H54 (cell line): ENCODE measurements at places on chromosomes 12 and 14.

DNA sequence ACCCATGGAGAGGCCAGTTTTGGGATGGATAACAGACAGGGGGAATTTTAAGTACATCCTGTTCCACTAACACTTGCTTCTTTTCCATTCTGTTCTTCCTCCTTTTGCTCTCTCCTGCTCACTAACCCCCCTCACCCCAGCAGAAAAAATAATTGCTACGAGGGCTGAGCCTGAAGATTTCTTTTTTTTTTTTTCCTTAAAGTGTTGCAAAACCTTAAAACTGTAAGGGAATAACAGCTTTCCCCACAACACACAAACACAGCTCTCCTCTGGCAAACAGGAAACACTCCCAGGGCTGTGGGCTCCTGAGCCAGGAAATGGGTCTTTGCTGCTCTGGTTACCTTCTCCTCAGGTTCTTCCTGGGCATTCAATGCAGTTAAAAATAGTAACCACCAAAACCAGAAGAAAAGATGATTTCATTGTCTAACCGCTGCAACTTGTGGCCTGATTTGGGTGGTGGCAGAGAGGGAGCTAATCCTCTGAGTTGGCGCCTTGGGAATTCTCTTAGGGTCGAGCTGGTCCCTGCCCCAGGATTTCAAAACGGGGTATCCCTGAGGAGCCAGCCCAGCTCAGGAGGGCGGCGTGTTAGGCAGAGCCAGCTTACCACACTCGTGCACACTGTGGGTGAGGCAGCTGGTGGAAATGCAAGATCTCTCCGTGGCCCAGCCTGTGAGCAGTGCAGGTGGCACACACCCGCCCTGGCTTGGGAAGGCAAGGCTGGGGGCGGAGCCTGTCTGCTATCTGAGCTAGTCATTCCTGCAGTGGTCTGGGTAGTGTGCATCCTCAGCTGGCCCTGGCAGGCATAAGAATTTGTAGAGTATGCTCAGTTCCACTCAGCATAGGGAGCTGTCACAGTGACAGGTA is 17.1 kb upstream of the EMP1 start:
- peak; percentile 59 for DNase-seq

GRCh38 chr14:81148635-81149034 is 72.1 kb downstream of the GTF2A1 start:
- no peak for DNase-seq

DNA sequence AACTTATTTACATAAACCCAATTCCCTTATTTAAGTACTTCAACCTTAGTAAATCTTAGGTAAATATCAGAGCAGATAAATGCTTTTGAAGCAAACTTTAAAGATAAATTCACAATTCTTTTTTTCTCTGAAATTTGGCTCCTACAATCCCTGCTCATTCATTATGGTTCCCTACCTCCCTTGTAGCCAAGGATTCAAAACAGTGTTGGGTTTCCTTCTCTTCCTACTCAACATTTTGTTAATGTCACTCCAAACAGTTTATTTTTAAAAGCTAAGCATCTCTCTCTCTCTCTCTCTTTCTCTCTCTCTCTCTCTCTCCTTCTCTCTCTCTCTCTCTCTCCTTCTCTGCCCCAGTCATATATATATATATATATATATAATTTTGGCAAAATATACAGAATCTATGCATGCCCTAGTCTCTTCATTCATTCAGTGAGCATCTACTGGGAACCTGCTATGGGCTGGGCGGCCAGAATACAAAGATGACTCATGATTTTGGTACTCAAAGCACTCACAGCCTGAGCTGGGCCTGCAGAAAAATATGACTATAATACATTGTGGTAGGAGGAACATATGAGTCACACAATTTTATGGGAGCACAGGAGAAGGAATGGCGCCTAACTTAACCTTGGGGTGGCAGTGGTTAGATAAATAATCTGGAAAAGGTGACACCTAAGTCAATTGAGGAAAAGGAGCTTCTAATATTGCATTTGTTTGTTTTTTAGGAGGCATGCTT is 123.7 kb upstream of the DHRS4 start:
- peak; percentile 30 for DNase-seq

DNA sequence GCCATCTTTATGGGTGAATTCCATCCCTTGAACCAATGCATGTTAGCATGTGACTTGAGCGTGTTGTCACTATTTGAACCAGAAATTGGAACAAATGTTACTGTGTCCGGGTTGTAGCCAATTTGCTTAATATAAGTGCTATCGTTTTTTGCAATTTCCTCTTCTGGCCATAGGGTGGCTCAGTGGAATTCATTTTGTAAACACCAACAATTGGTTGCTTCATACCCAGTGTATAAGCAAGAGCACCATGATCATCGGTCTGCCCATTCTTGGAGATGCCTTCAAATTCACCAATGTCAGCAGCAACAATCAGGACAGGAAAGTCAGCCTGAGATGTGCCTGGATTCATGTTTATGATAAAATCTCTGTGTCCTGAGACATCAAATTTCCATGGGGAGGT is 5.0 kb upstream of the NEDD1 start:
- no peak for DNase-seq

DNA sequence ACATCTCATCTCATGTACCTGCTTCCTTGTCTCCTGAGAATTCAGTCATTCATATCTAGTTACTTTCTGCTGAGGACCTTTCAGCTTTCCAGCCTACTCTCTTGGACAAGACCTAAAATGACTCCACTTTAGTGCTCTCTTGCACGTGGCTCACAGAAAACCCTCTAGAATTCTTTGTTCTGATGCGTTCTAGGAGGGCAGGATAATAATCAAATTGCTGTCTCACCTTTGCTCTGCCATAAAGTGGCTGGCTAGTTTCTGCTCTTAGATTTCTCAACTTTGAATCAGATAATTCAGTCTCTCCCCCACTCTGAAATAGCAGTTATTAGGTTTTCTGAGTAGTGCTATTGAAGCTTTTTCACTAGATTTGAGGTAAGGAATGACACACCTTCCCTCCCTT is 429.5 kb upstream of the FBXO33 start:
- no peak for DNase-seq

DNA sequence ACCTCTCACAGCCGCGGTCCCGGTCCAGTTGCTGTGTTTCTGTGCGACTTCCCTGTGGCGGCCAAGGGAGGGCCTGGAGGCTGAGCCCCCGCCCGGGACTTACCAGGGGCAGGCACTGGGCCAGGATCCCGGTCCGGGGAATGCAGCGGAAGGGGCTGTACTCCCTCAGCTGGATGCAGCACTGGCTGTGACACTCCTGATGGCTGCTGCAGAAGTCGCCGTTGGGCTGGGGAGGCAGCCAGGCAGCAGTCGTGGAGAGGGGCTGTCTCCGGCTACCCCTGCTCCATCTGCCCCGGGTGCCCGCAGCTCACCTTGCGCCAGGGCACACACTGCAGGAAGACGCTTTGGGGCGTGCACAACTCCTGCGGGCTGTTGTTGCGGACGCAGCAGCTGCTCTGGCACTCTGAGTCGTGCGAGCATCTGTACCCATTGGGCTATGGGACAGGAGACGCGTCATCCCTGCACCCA is 6.2 kb downstream of the LRCOL1 start:
- DNase-seq, result no peak

DNA sequence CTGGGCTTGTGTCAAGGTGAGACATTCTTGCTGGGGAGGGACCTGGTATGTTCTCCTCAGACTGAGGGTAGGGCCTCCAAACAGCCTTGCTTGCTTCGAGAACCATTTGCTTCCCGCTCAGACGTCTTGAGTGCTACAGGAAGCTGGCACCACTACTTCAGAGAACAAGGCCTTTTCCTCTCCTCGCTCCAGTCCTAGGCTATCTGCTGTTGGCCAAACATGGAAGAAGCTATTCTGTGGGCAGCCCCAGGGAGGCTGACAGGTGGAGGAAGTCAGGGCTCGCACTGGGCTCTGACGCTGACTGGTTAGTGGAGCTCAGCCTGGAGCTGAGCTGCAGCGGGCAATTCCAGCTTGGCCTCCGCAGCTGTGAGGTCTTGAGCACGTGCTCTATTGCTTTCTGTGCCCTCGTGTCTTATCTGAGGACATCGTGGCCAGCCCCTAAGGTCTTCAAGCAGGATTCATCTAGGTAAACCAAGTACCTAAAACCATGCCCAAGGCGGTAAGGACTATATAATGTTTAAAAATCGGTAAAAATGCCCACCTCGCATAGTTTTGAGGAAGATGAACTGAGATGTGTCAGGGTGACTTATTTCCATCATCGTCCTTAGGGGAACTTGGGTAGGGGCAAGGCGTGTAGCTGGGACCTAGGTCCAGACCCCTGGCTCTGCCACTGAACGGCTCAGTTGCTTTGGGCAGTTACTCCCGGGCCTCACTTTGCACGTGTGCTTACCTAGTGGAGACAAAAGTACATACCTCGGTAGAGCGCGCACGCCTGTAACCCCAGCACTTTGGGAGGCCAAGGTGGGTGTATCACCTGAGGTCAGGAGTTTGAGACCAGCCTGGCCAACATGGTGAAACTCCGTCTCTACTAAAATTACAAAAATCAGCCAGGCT is 4.3 kb downstream of the GAPDH start:
- DNase-seq, result no peak

DNA sequence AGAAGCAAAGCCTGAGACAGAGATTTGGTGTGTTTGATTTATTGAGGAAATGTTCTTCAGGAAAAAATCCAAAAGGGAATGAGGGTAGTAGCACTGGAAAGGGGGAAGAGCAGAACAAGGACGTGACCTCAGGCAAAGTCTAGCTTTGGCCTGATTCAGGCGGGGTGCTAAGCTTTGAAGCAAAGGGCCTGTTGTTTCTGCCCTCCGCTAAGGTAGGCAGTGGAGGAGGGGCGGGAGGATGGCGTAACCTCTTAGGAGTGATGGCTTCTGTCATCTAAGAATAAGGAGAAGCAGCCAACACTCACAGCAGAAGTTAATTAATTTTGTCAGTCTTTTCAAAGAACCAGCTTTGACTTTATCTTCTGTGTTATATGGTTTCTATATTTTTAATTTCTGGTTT is 20.4 kb downstream of the ABHD12B start:
- no peak for DNase-seq

DNA sequence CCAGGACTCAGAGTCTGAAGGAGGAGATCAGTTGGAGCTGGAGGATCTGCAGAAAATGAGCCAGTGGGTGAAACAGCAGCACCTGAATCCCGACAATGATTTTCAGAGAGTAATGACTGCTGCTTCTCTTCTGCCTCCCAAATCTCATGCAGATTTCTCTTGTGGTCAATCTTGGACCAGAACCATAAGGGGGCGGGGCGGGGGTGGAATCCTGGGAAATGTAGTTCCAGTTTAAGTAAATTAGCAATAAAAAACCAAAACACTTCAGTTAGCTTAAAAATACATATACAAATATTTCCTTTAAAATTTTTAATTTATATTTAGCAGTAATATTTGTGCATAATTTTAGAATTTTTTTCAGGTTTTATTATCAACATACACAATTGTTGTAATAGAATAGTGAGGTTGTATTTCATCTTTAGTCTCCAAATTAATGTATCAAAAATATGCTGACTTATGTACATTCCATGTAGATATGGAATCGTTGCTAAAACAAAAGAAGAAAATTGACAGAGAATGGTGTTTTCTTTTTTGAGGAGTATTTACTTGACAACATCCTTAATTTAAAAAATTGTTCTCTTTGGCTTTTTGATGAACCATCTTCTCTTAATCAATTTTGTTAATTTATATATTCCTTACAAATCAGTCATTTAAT is 223.5 kb upstream of the SYT10 start:
- no peak for DNase-seq

DNA sequence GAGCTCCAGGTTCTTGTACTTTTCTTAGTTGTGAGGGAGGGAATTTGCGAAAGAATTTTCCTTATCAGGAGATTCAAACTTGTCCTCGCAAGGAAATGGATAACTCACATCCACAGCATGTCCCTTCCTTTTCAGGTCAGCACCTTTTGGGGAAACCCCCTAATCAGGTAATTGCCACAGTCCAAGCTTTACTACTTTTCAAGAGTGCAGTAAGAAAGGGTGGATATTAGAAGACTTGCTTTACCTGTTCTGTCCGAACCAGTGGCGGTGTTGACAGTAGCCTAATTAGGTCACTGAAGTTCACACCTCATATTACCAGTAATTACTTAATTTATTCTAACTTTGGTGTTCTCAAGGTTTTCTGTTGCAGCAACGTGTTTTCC is 6.7 kb upstream of the C12orf50 start:
- DNase-seq, result no peak

GRCh38 chr12:116708826-116709756 is 28.8 kb downstream of the SPRING1 start:
- peak; percentile 46 for DNase-seq

DNA sequence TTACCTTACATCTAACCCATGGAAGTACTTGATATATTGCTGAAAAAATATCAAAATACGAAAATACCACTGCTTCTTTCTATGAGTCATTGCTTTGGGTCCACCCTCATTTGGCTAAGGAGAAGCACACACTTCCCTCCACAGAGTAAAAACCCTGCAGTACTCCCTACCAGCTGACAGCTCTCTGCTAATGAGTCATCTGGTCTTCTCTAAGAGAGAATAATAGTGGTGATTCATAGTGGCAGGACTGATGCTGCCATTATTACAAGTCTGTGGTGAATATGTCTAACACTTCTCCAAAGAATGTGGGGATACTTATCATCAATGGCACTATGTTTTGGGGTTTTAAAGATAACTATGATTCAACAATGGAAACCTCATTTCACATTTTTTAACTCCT is 90.7 kb downstream of the PPFIA2 start:
- peak; percentile 27 for DNase-seq

DNA sequence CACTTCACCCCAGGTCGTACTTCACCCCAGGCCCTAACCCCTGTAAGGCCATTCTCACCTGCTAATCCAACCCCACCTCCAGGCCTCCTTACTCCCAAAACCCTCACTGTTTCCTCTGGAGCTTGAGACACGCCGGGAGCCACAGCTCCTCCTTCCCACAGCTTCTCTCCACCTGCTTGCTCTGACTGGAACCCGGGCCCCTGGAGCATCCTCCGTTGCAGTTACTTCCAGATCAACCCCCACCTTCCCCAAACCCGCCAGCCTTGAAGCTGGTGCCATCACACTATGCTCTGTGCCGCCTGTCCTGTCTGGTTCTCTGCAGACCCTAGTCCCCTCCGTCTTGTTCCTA is 34.6 kb upstream of the PPP2R5C start:
- no peak for DNase-seq

GRCh38 chr12:27282754-27283153 is 38.7 kb downstream of the STK38L start:
- DNase-seq, result no peak

DNA sequence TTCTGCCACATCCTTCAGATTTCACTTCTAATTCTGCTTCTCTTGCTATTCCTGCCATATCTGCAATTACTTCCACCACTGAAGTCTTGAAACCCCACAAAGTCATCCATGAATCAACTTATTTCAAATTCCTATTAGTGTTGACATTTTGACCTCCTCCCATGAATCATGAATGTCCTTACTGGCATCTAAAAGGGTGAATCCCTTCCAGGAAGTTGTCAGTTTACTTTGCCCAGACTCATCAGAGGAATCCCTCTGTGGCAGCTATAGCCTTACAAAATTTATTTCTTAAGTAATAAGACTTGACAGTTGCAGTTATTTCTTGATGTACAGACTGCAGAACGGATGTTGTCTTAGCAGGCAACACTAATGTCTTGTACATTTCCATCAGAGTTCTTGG is 162.9 kb downstream of the PCNX1 start:
- no peak for DNase-seq
